ENCODE measurements at places on chromosomes 3 and 15.

DNA sequence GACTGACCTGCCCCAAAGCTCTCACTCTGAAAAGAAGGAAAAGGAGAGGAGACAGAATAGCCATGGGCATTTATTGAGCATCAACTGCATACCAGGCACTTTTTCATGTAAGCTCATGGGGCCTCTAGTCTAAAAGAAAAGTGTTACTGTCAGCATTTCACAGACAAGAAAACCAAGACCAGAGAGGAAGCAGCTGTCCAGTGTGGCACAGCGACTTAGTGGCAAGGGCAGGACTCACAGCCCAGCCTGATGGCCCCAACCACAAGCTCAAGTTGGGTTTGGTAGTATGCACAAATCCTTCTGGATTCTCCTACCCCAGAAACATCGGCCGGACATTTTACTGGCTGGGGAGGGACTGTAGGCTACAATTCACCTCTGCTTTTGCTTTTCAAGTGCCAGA, 5.8 kb downstream of the EFCC1 start:
- H3K4me1 ChIP-seq, result peaks cover 25% of the 10 kb centered on the region
- no peaks in the 10 kb centered on the region for H3K36me3 ChIP-seq
- H3K4me3 ChIP-seq, result no peak overlapping the region
- peaks cover 19% of the 10 kb centered on the region for H3K27me3 ChIP-seq

GRCh38 chr3:18489939-18490338, 64.8 kb upstream of the SATB1 start:
- H3K4me1 ChIP-seq, result peaks cover 22% of the 10 kb centered on the region
- H3K36me3 ChIP-seq, result peaks cover 16% of the 10 kb centered on the region
- no peaks in the 10 kb centered on the region for H3K27me3 ChIP-seq
- H3K27ac ChIP-seq, result no peak overlapping the region

- no peak for DNase-seq
- H3K4me1 ChIP-seq, result peaks cover 1% of the 10 kb centered on the region
- H3K27me3 ChIP-seq, result peaks cover 6% of the 10 kb centered on the region
- no peaks in the 10 kb centered on the region for H3K36me3 ChIP-seq
Observed at GRCh38 chr3:45236964-45237363, 10.9 kb upstream of the TMEM158 start.

GRCh38 chr3:177960722-177961121, 575.5 kb upstream of the KCNMB2 start:
- no peak overlapping the region for H3K4me3 ChIP-seq
- no peaks in the 10 kb centered on the region for H3K27me3 ChIP-seq
- peaks cover 3% of the 10 kb centered on the region for H3K4me1 ChIP-seq
- no peaks in the 10 kb centered on the region for H3K36me3 ChIP-seq

DNA sequence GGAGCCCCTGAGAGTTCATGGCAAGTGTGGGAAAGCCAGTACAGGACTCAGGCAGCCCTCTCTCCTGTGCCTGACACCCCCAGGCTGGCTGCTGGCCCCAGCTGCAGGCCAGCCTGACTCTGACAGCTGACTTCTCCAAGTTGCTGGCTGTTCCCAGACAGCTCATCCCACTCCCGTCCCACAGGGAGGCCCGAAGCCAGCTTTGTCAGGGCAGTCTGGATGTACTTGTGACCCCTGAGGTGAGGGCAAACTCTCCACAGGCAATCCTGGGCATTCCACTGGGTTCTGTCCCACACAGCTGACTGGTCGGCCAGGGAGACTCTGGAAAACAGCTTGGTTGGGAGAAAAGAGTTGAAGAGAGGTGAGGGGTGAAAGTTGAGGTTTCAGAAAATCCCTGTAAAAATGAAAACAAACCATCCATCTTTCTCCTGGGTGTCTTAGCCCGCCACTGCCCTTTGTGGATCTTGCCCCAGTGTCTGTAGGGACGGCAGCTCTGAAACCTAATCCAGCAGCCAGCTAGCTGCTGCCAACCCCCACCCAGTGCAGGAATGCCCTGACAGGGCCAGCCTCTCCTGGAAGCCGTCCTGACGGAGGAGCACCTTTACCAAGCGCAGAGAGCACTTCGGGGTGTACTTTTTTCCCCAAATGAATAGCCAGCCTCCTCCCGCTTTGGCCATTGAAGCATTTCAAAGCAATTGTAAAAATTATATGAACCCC, 87.9 kb downstream of the DNAJB8 start:
- no peak for DNase-seq
- H3K27ac ChIP-seq, result no peak overlapping the region
- H3K4me3 ChIP-seq, result no peak overlapping the region
- no peaks in the 10 kb centered on the region for H3K27me3 ChIP-seq
- no peaks in the 10 kb centered on the region for H3K4me1 ChIP-seq

- DNase-seq, result no peak
- no peaks in the 10 kb centered on the region for H3K4me1 ChIP-seq
- peaks cover 12% of the 10 kb centered on the region for H3K36me3 ChIP-seq
- H3K27me3 ChIP-seq, result no peaks in the 10 kb centered on the region
- H3K27ac ChIP-seq, result no peak overlapping the region
- H3K4me3 ChIP-seq, result no peak overlapping the region
Observed at GRCh38 chr3:81500039-81500438, 261.4 kb downstream of the GBE1 start.

DNA sequence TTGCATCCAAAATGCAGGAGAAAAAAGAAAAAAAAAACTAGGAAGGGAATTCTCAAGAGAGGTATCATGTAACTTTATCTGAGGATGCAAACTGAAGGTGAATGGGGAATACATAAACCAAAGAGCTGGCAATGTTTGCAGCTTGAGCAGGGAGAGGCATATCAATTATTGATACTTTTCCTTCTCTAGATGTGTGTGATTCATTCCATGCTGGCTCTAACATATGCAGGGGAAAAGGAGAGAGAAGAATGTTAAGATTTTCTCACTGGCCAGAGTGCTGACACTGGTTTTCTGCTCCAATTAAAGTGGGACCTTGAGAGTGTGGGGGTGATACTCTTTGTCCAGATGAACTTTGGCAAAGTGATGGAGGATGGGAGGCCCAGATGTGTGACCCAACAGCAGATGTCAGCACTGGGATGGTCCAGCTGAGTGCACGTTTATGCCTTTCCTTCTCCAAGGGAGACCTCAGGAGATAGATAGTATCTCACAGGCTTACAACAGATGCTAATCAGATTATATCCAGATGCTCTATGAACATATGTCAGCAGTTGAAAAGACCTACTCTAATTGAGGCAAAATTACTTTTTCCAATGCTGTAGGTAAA, 50.0 kb upstream of the PSMD6 start:
- no peak for DNase-seq
- H3K4me3 ChIP-seq, result no peak overlapping the region
- H3K27me3 ChIP-seq, result peaks cover 27% of the 10 kb centered on the region

- no peak for DNase-seq
- H3K4me3 ChIP-seq, result no peak overlapping the region
- no peaks in the 10 kb centered on the region for H3K27me3 ChIP-seq
Observed at GRCh38 chr15:50189633-50190032, 7.6 kb downstream of the SLC27A2 start.

DNA sequence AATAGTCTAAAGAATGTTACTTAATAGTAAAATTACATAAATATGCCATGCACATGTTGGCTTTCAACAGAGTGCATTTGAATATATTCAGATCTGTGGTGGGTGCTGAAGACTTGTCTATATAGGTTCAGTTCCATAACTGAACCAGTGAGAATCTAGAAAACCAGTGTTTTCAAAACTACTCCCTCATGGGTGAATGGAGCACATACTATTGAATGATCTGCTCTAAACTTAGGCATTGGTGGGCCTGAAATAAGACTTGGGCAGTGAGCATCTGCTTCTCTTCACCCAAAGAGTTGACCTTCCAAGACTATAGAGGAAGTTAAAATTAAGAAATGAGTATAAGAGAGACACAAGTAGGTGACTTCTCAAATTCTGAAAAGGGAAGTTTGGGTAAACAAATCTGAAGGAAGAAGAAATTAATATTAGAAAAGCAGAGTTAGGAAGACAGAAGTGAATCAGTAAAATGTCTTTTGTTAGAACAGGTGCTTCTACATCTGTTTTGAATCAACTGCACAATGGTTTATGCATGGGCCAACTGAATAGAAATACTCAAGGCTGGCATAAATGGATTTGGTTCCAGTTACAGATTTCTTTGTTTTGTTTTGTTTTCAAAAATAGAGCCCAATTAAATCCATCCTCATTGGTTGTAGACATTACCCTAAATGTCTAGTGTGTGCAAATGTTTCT, 19.3 kb downstream of the ALCAM start:
- no peak overlapping the region for H3K4me3 ChIP-seq
- H3K36me3 ChIP-seq, result peaks cover 5% of the 10 kb centered on the region
- peaks cover 6% of the 10 kb centered on the region for H3K27me3 ChIP-seq

DNA sequence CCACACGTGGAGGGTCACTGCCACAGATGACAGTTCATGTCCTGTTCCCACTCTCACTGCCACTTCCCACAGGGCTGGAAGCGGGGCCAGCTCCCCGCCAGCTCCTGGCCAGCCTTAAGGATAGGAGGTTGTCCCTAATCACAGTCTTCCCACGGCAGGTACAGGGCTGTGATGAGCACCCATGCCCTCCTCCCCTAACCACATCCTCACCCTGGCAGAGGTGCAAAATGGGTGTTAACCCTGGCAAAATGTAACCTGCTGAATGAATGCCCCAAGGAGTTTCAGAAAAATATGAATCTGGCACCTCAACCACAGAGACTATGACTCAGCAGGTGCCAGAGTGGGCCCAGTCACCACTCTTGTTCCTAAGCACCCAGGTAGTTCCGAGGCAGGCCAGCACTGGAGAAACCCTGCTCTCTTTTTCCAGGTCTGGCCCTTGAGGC, 185.1 kb upstream of the TPM1 start:
- H3K27me3 ChIP-seq, result peaks cover 24% of the 10 kb centered on the region
- H3K4me3 ChIP-seq, result no peak overlapping the region
- peaks cover 5% of the 10 kb centered on the region for H3K4me1 ChIP-seq
- DNase-seq, result peak; percentile 5

- no peak overlapping the region for H3K27ac ChIP-seq
- peaks cover 2% of the 10 kb centered on the region for H3K36me3 ChIP-seq
- no peaks in the 10 kb centered on the region for H3K27me3 ChIP-seq
- H3K4me1 ChIP-seq, result peaks cover 49% of the 10 kb centered on the region
- no peak overlapping the region for H3K4me3 ChIP-seq
Observed at GRCh38 chr3:143975554-143976152, 4.0 kb downstream of the DIPK2A start.

DNA sequence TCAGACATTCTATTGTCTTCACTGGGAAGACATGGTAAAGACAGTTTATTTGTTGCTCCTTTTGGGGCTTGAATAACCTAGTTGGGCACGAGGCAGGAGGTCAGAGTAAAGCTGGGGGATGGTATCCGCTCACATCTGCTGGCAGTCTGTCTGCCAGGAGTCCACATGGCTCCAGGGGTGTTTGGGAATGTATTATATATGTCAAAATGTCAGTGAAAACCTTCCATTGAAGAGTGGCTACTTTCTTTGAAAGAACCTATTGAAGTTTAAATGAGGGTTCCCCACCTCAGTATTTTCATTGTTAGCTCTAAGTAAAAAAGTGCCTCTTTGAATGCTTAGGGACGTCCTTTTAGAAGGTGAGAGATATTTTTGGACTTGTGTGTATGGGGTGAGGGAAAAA, 68.4 kb downstream of the CLDN11 start:
- H3K4me3 ChIP-seq, result no peak overlapping the region
- DNase-seq, result no peak
- no peak overlapping the region for H3K27ac ChIP-seq
- peaks cover 7% of the 10 kb centered on the region for H3K27me3 ChIP-seq

GRCh38 chr3:116961106-116961505, 251.5 kb downstream of the TUSC7 start:
- no peak for DNase-seq
- H3K4me1 ChIP-seq, result no peaks in the 10 kb centered on the region
- no peak overlapping the region for H3K27ac ChIP-seq

GRCh38 chr3:98874602-98875249, 26.8 kb downstream of the DCBLD2 start:
- H3K27ac ChIP-seq, result no peak overlapping the region
- no peaks in the 10 kb centered on the region for H3K36me3 ChIP-seq
- H3K27me3 ChIP-seq, result no peaks in the 10 kb centered on the region
- DNase-seq, result no peak
- H3K4me1 ChIP-seq, result no peaks in the 10 kb centered on the region

GRCh38 chr15:63904042-63904441, 70.3 kb upstream of the HERC1 start:
- no peak for DNase-seq
- H3K27me3 ChIP-seq, result no peaks in the 10 kb centered on the region
- H3K27ac ChIP-seq, result no peak overlapping the region
- peaks cover 38% of the 10 kb centered on the region for H3K4me1 ChIP-seq

- no peaks in the 10 kb centered on the region for H3K4me1 ChIP-seq
- no peak for DNase-seq
- H3K27ac ChIP-seq, result no peak overlapping the region
- H3K36me3 ChIP-seq, result no peaks in the 10 kb centered on the region
- no peak overlapping the region for H3K4me3 ChIP-seq
- no peaks in the 10 kb centered on the region for H3K27me3 ChIP-seq
Observed at GRCh38 chr15:54618120-54618519, 578.6 kb downstream of the RSL24D1 start.

DNA sequence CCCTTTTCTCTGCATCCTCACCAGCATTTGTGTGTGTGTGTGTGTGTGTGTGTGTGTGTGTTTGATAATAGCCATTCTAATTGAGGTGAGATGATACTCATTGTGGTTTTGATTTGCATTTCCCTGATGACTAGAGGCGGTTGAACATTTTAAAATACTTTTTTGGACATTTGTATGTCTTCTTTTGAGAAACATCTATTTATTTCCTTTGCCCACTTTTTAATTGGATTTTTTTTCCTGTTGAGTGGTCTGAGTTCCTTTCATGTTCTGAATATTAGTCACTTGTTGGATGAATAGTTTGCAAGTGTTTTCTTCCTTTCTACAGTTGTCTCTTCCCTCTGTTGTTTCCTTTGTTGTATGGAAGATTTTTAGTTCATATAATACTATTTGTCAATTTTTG, 54.3 kb upstream of the THSD4 start:
- H3K27ac ChIP-seq, result no peak overlapping the region
- H3K4me3 ChIP-seq, result no peak overlapping the region

- peaks cover 27% of the 10 kb centered on the region for H3K27me3 ChIP-seq
- no peaks in the 10 kb centered on the region for H3K36me3 ChIP-seq
- no peak overlapping the region for H3K27ac ChIP-seq
- peak overlapping the region; percentile 78 for H3K4me3 ChIP-seq
- peak; percentile 23 for DNase-seq
Observed at GRCh38 chr15:82044373-82045178, 1.2 kb downstream of the MEX3B start.

- peak overlapping the region; percentile 89 for H3K27ac ChIP-seq
- DNase-seq, result peak; percentile 29
- peak overlapping the region; percentile 45 for H3K4me3 ChIP-seq
- H3K27me3 ChIP-seq, result no peaks in the 10 kb centered on the region
- peaks cover 8% of the 10 kb centered on the region for H3K36me3 ChIP-seq
- peaks cover 81% of the 10 kb centered on the region for H3K4me1 ChIP-seq
Observed at GRCh38 chr3:188439080-188439479, 285.1 kb downstream of the LPP start.

DNA sequence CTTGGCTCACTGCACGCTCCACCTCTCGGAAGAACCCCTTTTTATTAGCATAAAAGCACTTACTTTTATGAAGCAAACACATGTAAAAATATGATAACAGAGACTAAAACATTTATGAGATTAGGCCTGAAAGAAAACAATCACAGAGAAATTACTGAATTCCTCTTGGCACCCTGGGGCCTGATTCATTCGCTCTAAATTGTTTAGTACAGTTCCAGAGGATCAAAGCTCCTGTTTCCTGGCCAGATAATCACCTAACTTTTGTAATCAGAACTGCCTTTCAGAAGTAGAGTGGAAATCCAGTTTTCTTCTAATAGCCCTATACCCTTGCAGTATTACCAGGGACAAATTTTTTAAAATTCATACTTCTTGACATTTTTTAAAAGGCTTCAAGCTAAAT, 6.4 kb downstream of the NPAP1 start:
- no peaks in the 10 kb centered on the region for H3K27me3 ChIP-seq
- no peak for DNase-seq
- H3K4me1 ChIP-seq, result no peaks in the 10 kb centered on the region
- H3K36me3 ChIP-seq, result peaks cover 3% of the 10 kb centered on the region
- H3K27ac ChIP-seq, result no peak overlapping the region

Data from activated naive CD8-positive, alpha-beta T cell treated with anti-CD3 and anti-CD28 coated beads, Interleukin-2, amount 50 U/mL, for 24 hours (primary cell).